ENCODE measurements at places on chromosomes 16 and 17.
A peak's percentile ranks its signal among the peaks of the same experiment; 100 is the strongest.

GRCh38 chr17:19768046-19768782, 20.1 kb upstream of the ALDH3A1 start:
- DNase-seq, result no peak

- DNase-seq, result no peak
These were observed 114.2 kb upstream of the IRX5 start for GRCh38 chr16:54816471-54816870.

DNA sequence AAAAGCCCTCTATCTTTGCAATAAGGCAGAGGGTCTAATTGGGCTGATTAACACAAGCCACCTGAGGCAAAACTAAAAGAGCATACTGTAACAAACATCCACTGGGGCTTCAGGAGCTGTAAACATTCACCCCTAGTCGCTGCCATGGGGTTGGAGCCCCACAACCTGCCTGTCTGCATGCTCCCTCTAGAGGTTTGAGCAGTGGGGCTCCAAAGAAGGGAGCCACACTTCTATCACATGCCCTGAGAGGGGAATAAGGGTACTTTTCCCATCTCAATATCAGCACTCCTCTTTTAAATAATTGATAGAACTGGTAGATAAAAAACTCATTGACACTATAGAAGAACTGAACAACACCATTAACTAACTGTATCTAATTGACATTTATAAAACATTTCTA, 130.1 kb upstream of the COX10 start:
- DNase-seq, result no peak

DNA sequence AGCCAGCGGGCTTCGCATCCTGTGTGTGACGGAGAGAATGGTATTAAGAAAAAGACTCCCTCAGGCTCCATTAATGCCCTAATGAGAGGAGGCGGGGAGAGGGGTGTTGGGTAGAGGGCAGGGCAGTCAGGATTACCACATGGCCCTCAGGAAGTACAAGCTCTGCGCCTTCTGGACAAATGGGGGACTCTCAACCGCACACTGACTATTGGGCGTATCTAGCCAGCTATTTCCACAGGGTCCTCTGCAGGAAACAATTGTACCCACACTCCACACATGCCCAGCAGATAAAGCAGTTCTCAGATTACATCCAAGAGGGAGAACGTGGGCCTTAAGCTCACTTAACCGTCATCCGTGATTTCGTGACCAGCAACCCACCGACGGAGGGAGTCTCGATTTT, 14.7 kb downstream of the NXN start:
- DNase-seq, result no peak

DNA sequence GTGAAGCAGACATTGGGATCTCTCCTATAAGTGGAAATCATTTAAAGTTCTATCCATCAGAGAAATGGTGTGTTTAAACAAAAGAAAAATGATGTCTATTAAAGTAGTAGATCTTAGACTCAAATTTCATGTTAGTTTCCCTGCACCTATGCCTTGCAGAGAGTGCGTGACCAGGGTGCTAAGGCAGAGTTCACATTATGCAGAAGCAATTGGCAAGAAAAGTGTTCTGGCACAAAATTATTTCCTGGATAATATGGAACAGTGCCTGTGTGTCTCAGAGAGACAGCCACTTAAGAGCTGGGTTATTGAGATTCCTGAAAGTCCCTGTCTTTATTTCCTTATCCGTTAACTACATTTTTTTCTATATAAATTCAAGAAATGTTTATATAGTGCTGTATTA, 457.0 kb downstream of the CDH8 start:
- no peak for DNase-seq

DNA sequence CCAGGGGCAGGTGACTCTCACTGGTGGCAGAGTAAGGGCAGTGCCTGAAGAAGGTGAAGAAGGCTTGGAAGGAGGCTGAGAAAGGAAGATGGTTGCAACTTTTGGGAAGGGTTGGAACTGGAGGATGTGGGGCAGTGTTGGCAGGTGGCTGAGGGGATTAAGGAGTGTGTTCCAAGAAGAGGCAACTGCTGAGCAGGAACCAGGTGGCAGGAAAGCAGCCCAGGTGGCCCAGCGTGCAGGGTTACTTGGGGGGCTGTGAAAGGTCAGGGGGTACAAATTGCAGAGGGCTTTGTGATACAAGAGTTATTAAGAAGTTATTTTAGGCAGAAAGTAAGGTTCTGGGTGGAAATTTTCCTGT, 28.6 kb downstream of the WSCD1 start:
- no peak for DNase-seq

DNA sequence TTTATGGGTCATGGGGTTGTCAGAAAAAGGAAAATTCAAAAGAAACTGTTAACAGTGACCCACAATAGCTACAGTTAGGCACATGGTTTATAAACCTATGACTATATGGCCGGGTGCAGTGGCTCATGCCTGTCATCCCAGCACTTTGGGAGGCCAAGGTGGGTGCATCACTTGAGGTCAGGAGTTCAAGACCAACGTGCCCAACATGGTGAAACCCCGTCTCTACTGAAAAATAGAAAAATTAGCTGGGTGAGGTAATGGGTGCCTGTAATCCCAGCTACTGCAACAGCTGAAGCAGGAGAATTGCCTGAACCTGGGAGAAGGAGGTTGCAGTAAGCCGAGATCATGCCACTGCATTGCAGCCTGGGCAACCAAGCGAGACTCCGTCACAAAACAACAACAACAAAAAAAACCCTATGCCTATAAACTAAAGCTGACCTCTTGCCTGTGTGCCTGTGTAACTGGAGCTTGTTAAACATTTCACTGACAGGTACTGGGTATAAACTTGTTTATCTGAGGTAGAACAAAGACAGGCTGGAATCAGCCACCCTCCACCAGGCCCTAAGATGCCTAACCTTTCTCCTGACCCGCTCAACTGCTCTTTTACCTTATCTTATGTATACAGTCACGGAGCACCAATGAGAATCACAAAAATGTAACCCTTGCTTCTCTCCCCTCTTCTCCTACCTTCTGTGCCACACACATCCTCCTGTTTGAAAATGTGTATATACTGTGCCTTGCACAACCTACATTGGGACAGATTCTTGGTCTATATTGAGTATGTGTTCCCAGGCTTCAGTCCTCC, 62.9 kb upstream of the ATF7IP2 start:
- DNase-seq, result no peak

- DNase-seq, result peak; percentile 53
These were observed 87.4 kb upstream of the LHX1 start for GRCh38 chr17:36849871-36850348.

- DNase-seq, result peak; percentile 15
These were observed 189.2 kb upstream of the AXIN2 start for GRCh38 chr17:65750631-65751115.

DNA sequence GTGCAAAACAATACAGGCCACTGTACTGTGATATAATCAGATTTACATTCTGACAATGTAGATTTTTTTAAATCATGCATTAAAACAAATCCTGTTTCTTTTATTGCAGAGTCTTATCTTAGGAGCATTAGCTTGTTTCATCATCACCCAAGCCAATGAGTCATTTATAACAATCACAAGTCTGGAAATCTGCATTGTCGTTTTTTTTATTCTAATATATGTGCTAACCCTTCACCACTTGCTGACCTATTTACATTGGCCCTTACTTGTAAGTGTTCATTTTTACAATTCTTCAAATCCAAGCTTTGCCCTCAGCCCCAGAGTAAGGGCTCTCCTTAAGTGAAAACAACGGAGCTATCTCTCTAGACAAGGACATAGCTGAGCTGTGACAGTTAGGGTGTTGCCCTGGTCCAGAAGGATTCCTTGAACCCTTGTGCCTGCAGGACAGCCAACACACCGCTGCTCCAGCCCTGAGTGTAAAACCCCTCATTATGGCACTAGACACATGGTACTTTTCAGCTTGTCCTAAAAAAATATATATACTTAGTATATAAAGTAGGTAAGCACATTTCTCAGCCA, 3.7 kb downstream of the CMTM1 start:
- no peak for DNase-seq

GRCh38 chr17:59435238-59435637, 103.8 kb downstream of the YPEL2 start:
- no peak for DNase-seq

GRCh38 chr16:30934827-30935557, 11.6 kb downstream of the FBXL19 start:
- no peak for DNase-seq

DNA sequence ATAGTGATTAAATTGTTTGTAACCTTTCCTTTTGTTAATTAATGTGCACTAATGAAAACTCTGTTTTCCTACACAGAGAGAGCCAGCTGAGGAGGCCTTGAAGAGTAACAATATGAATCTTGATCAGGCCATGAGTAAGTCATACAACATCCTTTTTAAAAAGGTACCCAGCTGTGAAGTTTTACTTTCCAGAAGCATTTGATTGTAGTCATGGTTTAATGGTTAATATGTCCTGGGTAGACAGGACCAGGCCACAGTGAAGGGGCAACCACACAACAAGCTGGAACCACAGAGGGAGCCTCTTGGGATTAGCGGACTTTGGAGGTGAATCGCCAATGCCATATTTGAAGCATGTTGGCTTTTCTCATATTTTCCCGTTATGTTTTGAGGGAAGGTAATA, 55.6 kb downstream of the TMC6 start:
- no peak for DNase-seq

- no peak for DNase-seq
These were observed 96.2 kb downstream of the RAP1GAP2 start for GRCh38 chr17:2892305-2892971.

GRCh38 chr16:29683543-29684090, 4.6 kb downstream of the QPRT start:
- no peak for DNase-seq

DNA sequence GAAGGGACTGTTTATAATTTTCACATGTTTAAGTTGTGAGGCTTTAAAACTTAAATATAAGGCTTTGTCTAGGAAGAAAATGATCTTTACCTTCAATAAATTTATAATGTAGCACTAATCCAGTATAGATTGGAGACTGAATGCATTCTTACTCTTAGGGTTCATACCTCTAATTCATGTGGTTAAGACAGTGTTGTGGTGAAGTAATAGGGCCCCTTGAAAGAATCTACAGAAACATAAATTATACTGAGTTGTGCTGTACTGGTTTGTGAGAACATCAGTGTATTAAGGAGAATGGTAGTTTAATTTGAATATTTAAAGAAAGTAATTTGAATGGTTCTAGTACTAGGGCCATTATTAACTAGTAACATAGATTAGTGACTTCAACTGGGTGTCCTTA, 13.7 kb downstream of the HAPSTR1 start:
- no peak for DNase-seq

DNA sequence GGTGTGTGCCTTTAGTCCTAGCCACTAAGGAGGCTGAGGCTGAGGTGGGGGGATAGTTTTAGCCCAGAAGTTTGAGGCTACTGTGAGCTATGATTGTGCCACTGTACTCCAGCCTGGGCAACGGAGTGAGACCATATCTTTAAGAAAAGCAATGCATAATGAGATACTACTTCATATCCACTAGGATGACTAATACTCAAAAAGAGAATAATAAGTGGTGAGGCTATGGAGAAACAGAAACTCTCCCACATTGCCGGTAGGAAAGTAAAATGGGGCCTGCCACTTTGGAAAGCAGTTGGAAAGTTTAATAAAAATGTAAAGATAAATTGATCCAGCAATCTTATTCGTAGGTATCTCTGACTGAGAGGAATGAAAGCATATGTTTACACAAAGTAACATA, 4.6 kb upstream of the NPIPB2 start:
- no peak for DNase-seq

GRCh38 chr17:55624772-55625433, 97.8 kb downstream of the TMEM100 start:
- no peak for DNase-seq

GRCh38 chr17:8189041-8189710, 804 bp downstream of the BORCS6 start:
- no peak for DNase-seq

- no peak for DNase-seq
These were observed 190.2 kb upstream of the GSE1 start for GRCh38 chr16:85422632-85423550.

GRCh38 chr17:72766761-72767356, 325.6 kb downstream of the SLC39A11 start:
- DNase-seq, result no peak

DNA sequence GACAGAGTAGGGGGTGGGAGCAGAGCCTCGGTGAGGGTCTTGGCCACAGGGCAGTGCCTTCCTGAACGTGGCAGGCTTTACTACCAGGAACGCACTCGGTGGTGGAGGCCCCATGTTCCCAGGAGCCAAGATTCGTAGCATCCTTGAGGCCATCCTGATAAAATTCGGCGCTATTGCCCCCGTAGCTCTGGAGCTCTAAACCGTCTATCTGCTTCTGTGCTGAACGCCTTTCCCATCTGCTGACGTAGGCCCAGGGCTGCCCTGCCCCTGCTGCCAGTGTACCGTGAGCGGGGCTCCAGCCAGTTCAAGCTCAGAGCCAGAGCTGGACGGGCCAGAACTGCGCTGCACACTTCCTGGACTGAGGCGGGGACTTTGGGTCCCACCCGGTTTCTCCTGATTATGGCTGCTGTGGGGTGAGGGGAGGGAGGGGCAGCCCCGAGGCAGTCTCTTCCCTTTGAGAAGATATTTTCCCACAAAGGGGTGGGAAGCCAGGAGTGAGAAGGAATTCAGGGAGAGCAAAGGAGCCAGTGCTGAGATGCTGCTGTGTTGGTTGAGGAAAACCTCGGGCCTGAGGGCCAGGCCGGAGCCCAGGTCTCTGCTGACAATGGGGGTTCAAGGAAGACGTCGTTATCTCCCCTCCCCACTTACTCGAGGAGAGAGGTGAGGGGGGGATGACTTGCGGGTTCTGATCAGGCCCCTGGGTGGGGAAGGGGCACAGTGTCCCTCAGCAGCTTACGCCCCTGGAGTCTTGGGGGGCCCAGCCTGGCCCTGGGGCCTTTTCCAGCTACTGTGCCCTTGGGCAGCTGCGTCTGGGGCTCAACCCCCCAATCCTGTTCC, 29.4 kb downstream of the OR1D5 start:
- no peak for DNase-seq

- DNase-seq, result no peak
These were observed 5.1 kb upstream of the SLC7A6 start for GRCh38 chr16:68259007-68259825.

- no peak for DNase-seq
These were observed 52.5 kb downstream of the LITAF start for GRCh38 chr16:11534262-11534661.

DNA sequence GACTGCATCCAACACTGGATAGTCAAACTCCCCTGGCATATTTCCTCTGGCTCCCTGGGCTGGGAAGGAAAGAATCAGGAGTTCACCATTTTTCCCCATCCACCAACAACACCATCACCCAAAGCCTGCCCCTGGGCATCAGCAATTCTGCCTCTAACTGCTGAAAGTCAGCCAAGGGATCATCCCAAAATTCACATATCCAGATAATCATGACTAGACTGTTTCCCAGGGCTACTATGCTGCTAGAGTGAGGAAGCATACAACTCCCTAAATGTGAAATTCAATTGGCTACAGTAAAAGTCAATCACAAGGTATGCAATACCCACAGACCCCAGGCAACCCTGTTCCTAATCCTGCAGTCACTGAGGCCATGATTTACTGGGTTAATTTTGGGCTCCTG, 230.6 kb downstream of the C16orf95 start:
- DNase-seq, result no peak

- DNase-seq, result peak; percentile 79
These were observed 50.9 kb upstream of the CPNE2 start for GRCh38 chr16:57041182-57042156.

GRCh38 chr16:84419730-84420129, 51.4 kb downstream of the ATP2C2 start:
- no peak for DNase-seq

GRCh38 chr16:73015612-73016487, 32.1 kb downstream of the ZFHX3 start:
- DNase-seq, result no peak

GRCh38 chr17:7523033-7523432, 25.8 kb upstream of the TNFSF12 start:
- peak; percentile 28 for DNase-seq

All from activated T-cell treated with anti-CD3 and anti-CD28 coated beads for 48 hours (primary cell).